H9 (cell line): ENCODE measurements at places on chromosomes 12 and 14.

DNA sequence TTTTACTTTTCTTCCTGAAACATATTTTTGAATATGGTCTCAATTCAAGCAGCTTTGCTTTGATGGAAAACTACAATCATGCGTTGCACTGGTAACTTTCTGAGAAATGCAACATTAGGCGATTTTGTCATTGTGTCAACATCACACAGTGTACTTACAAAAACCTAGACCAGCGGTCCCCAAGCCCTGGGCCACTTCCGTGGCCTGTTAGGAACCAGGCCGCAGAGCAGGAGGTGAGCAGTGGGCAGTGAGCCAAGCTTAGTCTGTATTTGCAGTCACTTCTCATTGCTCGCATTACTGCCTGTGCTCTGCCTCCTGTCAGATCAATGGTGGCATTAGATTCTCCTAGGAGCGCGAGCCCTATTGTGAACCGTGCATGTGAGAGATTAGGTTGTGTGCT, 163.7 kb upstream of the NOVA1 start:
- no peak for DNase-seq

GRCh38 chr14:21098076-21098891, at the start of gene ZNF219:
TSS of gene ZNF219 (minus strand) at chr14:21098655. CDS start at chr14:21093591, 5,064 bp downstream.
- DNase-seq: peak; percentile 83

GRCh38 chr12:75704664-75705063, 193.3 kb upstream of the KRR1 start:
- DNase-seq: no peak

DNA sequence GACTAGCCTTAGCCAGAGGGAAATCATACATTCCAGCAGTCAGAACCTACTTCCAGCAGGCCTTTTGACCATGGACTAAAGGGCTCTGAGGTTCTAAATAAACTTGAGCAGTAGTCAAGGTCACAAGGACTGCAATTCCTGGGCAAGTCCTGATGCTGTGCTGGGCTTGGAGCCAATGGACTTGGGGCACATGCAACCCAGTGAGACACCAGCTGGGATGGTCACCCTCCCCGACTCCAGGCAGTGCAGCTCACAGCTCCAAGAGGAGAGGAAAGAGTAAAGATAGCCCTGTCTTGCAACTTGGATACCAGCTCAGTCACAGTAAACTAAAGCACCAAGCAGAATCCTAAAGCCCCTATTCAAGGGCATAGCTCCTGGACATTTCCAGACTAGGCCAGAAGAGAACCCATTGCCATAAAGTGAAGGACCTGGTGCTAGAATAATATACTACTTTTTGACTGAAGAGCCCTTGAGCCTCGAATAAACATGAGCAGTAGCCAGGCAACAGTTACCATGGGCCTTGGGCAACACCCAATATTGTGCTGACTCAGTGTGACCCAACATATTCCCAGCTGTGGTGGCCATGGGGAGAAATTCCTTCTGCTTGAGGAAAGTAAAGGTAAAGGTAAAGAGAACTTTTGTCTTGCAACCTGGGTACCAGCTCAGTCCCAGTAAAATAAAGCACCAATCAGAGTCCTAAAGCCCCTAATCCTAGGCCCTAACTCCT, 226.2 kb upstream of the CLEC14A start:
- peak; percentile 26 for DNase-seq

GRCh38 chr12:52097045-52097666, 17.7 kb downstream of the SMIM41 start:
- DNase-seq: no peak

- peak; percentile 69 for DNase-seq
Measured at GRCh38 chr12:24901576-24902461, 47.1 kb downstream of the BCAT1 start.

GRCh38 chr12:56080556-56081138, 682 bp downstream of the ERBB3 start:
- peak; percentile 75 for DNase-seq

DNA sequence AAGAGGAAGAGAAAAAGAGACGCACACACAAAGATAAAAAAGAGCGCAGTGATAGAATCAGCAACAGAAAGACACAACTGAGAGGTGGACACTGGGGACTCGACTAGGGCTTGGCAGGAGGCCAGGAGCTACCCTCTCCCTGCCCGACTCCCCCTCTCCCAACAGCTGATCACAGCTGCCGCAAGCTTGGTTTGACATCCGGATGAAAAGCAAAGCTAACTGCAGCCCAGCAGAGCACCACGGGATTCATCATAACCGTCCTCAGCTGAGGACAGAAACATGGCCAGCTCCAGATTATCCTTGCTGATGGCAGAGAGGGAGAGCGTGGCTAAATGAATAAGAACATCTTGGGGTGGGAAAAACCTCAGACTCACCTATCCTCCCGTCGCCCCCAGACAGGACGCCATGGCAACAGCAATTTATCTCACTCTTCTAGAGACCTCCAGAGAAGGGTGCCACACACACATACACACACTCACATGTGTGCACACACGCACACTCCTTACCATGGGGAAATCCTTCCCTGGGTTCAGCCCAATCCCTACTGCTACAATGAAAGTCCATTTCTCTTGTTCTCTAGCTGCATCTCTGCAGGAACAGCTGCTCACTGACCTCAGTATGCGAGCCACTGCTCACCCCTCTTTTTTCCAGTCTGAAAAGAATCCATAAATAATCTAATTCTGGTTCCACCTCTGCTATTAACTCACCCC, 135.3 kb downstream of the NTF3 start:
- DNase-seq: peak; percentile 27

- peak; percentile 67 for DNase-seq
Measured at GRCh38 chr12:95986635-95987570, 9.2 kb downstream of the HAL start.

DNA sequence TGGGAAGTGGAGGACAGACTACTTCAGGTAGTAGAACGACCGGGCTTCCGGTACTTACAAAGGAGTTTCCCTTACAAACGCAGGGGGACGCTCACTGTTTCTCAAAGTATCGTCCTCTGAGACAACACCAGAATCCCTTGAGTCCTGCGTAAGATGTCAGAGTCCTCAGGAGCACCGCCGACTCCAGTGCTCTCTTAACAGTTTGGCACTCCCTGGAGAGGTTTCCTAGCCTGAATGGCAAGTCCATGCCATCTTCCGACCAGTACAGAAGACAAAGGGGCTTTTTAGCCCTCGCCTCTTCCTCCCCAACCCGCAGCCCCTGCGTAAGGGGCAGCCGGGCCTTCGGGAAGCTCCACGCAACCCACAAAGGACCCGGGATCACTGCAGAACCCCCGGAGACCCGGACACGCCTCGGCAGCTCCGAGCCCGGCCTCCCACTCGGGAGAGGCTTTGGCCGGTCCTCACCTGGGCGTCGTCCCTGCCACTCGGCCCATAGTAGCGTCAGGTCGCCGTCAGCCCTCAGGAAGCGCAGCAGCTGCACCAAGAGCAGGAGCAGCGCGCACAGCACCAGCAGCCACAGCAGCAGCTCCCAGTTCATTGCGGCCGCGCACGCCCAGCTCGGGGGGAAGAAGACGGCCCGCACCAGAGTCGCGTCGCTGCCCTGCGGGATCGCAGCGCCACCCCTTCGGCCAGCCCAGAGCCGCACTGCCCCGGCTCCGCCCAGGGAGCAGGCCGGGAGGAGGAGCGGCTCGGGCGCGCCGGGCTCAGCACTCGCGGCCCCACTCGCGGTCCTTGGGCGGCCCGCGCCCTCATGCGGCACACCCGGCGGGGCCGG, at the start of gene DHRS7:
TSS of gene DHRS7 (minus strand) at position 687 of the 835 bp plus-strand sequence. CDS start at position 598, 89 bp downstream.
- peak; percentile 71 for DNase-seq

DNA sequence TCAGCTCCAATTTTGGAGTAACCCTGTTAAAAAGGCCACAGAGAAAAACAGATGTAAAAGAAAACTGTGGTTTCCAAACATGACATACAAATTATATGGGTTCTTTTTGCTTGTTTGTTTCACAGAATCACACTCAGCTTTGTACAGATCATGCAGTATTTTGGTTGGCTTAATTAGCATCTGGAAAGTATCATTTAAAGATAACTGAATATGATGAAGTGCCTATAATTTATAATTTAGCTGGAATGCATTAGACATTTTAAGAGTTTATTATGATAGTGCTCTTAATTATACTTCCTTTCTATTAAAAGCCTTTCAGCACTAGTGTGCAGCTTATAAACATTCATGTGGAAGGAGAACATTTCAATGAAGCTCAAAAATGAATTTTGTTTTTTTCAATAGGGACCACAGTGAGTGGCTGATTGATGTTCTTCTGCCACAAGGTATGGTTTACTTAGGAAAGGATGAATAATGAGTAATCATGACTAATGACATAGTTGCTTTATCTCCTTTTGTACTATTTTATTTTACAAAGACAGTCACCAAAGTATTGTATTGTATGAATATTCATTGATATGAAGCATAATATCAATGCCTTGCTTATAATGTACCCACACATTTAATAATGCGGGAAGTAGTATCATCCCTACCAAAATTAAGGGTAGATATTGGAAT, 98.3 kb downstream of the UNC79 start:
- DNase-seq: no peak

GRCh38 chr14:89787525-89787924, 167.0 kb downstream of the EFCAB11 start:
- no peak for DNase-seq

DNA sequence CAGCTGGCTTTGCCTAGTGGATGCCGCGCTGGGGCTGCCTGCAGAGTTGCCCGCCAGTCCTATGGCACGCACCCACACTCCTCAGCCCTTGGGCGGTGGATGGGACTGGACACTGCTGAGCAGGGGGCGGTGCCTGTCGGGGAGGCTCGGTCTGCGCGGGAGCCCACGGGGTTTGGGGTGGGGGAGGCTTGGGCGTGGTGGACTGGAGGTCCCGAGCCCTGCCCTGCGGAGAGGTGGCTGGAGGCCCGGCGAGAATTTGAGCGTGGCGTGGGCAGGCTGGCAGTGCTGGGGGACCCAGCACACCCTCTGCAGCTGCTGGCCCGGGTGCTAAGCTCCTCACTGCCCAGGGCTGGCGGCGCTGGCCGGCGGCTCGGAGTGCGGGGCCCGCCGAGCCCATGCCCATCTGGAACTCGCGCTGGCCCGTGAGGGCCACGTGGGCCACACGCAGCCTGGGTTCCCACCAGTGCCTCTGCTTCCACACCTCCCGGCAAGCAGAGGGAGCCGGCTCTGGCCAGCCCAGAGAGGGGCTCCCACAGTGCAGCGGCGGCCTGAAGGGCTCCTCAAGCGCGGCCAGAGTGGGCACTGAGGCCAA, 68.1 kb downstream of the ETNK1 start:
- no peak for DNase-seq

- DNase-seq: no peak
Measured at GRCh38 chr12:103809154-103809553, 31.9 kb downstream of the NT5DC3 start.
